Activated effector memory CD4-positive, alpha-beta T cell treated with Interleukin-2 at 50 U/mL for 16 hours (primary cell): ENCODE measurements at places on chromosomes 5 and 9.

DNA sequence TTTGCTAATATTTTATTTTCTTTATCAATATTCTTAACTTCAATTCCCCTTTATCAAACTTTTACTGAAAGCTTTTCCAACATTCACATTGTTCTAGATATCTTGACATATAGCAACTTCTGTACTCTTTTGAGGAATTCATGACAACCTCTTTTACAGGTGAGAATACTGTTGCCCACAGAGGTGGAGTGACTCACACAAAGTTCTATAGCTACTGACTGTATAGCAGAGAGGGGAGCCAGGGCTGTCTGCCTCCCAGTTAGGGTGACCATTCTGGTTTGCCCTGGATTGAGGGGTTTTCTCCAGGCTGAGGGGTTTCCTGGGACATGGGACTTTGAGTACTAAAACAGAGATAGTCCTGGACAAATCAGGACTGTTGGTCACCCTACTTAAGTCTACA lies 16.2 kb downstream of the SEC61B start:
- DNase-seq: no peak

DNA sequence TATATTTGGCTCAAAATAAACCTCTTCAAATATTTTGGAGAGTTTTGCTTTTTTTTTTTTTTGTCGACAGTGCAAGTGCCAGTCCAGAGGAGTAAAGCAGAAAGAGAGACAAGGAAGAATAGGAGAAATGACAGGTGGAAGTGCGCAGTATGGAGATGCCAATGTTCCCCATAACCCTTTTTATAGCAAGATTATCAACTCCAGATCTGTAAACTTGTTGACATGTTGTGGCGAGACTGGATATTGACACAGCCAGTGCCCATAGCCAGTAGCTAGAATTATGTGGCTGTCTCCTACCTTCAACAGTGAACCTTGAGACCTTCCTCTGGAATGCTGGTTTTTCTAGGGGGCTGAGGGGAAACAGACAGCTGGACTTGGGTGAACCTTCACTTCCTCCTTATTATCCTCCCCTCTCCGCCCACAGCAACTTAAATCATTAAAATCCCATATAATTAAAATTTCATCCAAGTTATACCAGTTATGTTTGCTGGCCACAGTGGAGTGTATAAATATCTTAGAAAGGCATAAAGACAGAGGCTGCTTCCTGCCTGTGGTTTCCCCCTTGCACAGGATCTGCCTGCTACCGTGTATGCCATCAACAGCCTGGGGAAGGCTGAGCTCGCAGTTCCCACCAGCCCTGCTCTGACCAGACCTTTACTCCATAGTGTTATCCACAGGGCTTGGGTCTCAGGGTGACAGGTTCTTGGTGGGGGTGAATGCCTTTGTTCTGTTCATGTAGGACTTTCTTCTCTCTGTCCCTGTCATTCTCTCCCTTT lies 112.3 kb upstream of the ANKH start:
- DNase-seq: no peak

DNA sequence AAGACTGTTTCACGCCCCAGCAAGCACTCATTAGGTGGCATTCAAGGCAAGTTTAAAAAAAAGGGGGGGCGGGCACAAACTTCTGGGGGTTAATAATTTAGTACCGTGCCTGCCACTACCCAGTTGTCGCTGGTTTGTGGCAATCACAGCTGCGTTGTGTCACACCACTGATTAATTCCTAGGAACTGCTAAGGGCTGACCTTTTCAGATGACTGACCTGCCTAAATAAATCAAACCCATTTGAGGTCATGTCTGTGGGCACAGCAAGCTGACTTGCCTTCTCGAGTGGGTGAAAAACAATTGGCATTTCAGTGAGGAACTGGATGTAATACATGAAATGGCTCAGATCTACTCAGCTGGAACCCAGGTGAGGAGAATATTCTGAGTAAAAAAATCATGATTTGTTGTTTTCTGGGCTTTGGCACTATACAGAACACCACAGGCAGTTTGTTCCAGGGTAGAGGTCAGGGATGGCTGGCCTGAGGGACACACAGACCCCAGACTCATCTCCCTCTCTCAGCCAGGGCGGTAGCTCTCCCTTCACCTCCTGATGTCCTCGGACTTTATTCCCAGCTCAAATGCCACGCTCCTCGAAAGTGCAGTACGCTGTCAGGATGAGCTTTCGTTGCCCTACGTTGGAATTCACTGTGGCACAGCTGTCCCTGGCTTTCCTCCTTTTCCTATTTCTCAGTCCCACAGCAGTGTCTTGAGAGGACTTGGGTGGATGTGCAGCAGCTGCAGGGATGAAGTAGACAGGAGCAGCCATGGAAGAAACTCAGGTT lies 15.5 kb upstream of the MGAT1 start:
- no peak for DNase-seq

DNA sequence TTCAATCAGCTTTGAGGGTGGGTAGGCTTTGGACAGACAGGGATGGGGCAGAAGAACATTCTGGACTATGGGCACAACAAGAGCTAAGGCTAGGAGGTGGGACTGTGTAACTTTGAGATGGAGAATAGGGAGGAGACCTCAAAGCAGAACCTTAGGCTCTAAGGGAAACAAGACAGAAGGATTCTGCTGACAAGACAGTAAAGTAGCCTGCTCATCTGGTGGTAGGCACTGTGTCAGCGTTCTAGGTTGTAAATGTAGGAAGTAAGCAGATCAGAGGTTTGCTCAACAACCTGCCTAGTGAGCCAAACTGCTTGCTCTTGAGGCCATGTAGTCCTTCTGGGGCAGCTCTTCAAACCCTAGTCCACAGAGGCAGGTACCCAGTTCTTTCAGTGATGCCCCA lies 15.0 kb upstream of the IL12B start:
- no peak for DNase-seq

GRCh38 chr5:148394587-148395019 lies 10.8 kb downstream of the FBXO38 start:
- DNase-seq: no peak

- DNase-seq: no peak
Observed at GRCh38 chr9:79383096-79383495, 188.7 kb upstream of the TLE4 start.

DNA sequence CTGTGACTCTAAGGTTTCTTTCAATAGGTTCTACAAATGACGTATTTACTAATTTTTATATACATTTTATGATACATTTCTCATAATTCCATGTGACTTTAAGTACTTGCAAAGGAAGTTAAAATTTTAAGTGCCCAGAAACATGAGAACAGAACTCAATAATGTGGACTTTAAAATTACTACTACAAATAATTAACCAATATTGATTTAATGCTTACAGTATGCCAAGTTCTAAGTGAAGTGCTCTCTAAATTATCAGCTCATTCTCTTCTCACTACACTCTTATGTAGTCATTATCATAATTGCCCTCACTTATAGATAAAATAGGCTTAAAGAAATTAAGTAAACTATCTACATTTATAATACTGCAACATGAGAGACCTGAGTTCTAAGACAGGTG lies 1690.7 kb upstream of the CDH9 start:
- no peak for DNase-seq

DNA sequence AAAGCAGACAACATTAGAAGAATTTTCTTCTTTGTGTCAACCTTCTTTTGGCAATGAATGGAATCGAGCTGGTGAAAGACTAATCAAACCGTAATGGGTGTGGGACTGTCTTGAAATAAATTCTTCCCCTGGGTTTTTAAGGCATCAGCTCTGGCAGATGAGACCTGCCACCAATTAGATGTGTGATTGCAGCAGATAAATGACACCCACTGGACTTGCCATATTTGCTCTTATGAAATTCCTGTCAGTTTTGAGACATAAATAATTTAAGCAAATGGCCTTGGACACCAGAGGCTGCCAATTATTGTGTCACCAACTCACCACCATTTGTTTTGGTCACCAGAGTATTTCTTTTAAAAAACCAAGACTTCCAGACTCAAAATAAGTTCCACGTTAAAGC lies 135.9 kb upstream of the RGMB start:
- no peak for DNase-seq

DNA sequence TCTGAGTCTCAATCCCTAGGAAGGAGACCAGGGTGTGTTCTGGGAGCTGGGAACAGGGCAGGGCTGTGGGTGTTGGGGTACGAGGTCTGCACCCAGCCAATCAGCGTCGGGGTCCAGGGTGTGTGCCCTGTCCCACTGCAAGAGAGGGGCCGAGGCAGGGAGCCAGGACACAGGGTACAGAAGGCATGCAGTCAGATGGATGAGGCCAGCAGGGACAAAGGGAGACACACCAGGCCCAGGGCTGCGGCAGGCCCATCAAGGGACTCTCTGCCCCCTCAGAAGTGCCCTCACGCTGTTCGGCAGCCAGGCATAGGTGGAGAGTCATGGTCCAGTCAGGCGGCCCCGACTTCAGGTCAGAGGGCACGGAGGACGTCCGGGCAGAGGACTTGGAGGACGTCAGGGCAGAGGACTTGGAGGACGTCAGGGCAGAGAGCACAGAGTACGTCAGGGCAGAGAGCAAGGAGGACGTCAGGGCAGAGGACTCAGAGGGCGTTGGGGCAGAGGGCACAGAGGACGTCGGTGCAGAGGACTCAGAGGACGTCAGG lies 28.8 kb upstream of the ADAMTS2 start:
- DNase-seq: no peak

DNA sequence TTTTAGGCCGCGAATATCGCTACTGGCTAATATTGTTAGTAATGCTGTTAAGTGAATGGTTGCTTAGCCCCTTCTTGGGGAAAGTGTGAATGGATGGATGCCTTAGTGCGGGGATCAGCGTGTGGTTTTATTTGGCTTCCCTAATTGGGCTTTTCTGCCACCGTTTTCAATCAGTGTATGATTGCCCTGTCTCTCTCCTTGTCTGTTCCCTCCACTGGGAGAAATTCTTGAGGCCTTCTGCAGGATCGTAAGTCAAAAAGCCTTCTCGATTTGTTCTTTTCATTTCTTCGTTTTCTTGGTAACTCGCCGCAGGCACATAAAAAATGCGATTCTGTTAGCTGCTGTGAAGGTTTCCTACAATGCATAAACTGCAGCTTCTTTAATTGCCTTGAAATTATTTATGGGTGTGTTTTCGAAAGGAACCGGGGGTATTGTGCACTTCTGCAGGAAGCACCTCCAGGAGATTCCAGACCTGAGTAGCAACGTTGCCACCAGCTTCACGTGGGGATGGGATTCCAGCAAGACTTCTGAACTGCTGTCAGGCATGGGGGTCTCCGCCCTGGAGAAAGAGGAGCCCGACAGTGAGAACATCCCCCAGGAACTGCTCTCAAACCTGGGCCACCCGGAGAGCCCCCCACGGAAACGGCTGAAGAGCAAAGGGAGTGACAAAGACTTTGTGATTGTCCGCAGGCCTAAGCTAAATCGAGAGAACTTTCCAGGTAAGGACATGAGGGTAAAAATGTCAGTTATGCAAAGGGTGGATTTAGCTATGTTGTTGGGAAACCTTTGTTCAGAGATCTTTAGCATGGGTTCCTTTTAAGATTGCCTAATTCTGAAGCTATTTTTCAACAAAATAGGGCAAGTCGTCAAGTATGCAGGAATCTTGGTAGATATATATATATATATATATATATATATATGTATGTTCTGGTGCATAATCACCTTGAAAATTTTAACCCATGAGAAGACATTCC lies 700 bp downstream of the SKP2 start:
- no peak for DNase-seq
